Glomerular endothelial cell (primary cell): ENCODE measurements at places on chromosomes 7 and 10.

- no peak for DNase-seq
These were observed 93.4 kb downstream of the ZNF365 start for GRCh38 chr10:62467527-62467926.

DNA sequence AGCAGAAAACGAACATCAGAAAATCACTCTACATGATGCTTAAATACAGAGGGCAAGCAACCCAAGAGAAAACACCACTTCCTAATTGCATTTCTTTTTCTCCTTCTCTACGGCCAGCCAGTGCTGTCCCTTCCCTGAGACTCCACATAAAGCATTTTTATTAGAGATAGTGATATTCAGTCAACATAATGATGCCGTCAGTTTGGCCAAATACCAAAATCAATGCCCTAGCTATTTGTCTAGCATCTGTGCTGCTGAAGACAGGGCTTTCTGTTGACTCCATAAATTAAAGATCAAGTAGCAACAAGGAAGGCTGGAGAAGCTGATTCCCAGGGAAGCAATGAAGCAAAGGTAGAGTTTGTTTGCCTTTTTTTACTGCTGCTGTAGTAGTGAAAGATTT, 1024.9 kb downstream of the REEP3 start:
- no peak for DNase-seq

- no peak for DNase-seq
These were observed 1.1 kb upstream of the TFAM start for GRCh38 chr10:58384095-58384494.

DNA sequence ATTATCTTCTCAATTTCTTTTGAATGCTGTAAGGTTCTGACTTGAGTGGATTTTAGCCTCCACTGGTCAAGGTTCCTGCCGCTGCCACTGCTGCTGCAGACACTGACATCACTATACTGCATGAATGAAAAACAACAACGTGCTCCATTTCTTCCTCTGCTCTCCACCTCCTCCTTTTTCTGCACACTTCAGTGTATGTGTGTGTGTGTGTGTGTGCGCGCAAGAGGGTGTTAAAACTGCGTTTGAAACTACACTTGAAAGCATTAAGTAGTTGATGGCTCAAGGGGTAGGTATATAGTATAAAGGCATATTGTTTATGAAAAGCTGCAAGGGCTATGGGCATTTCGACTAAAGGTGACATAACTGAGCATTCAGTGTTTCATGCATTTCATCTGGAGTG, 3.5 kb downstream of the GLCCI1 start:
- no peak for DNase-seq

GRCh38 chr7:2521341-2521745, 1.8 kb downstream of the LFNG start:
- DNase-seq = no peak

DNA sequence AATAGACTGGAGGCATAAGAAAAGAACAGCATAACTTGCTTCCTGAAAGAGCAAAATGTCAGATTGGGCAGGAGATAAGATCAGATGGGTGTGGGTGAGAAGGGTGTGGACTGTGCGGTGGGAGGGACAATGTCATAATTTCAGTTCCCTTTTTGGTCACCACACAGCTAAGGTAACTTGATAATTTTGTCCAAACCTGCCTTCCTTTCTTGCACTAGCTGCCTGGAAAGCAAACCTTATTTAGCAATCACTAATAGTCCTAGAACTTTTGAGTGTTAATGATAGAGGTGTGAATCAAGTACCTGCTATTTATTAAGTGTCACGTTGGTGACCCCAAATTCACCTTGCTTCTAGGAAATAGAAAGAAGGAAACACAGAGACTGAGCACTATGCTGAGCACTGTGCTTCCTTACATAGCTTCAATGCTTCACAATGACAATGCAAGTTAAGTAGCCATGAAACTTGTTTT, 72.4 kb upstream of the SP4 start:
- no peak for DNase-seq

GRCh38 chr7:152090747-152091146, 65.3 kb downstream of the GALNT11 start:
- DNase-seq = no peak

GRCh38 chr10:92972066-92972870, 88.3 kb upstream of the CYP26C1 start:
- no peak for DNase-seq

GRCh38 chr7:15042285-15043065, 139.9 kb upstream of the DGKB start:
- no peak for DNase-seq

GRCh38 chr10:50322077-50322476, 70.8 kb upstream of the ASAH2 start:
- no peak for DNase-seq

DNA sequence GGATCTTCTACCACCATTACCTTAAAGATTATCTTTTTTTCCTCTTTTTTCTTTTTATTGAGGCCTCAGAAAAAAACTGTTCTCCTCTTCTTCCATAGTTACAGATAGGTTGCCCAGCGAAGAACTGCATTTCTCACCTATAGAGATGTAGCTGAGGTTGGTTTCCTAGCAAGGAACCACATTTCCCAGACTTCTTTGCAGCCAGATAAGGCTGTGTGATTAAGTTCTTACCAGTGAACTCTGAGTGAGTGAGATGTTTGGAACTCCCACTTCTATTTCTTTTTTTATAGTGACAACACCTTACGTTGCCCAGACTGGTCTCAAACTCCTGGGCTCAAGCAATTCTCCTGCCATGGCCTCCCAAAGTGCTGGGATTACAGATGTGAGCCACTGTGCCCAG, 5.9 kb upstream of the MCMBP start:
- DNase-seq = no peak

DNA sequence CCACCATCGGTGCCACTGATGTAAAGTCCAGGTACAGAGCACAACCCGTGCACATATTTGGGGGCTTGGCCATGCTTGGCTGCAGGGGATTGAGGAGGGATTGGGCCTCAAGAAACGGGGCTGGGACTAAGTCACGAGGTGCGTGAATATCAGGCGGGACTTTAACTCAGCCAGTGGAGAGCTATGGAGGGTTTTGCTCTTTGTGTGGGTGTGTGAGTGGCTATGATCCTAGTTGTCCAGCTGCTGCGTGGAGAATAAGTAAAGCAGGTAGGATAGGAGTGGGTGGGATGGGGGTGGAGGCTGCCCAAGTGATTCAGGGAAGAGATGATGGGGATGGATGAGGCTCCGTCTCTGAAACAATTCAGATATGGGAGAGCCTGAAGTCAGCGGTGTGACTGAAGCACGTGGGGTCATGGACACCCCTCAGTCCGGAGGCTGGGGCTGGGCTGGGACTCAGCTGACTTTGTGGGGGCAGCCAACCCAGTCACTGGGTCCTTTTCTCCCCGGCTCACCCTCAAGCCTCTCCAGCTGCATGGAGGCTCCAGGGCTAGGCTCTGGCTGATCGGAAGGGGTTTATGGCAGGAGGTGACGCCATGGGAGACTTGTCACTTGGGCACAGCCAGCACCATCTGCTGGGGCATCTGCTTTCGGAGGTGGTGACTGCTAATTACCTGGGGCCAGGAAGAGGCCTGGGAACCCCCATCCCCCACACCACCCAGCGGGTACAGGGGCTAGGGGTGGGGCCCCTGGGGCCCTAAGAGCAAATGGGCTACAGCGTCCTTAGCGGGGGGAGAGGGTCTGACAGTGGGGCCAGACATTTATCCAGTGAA, 1.7 kb upstream of the LFNG start:
- no peak for DNase-seq

DNA sequence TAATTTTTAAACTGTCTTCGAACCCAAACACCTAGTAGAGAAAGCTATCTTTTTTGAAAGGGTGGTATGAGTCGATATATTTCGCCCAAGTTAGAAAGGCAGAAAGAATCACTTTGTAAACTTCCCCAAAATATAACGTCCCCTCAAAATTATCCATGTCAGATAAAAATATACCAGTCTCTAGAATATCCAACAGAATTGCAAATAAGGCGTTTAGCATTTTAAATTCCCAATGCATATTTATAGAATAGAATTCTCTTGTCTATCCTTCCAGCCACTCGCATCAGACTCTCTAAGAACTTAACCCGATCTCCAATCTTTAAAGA, 2.1 kb downstream of the CTBP2 start:
- DNase-seq = no peak

- DNase-seq = no peak
These were observed 15.2 kb downstream of the FAM24B start for GRCh38 chr10:122864194-122864592.
